ENCODE measurements at places on chromosomes 2 and 18.

GRCh38 chr2:54652540-54652939 lies 70.9 kb upstream of the EML6 start:
- DNase-seq: no peak

DNA sequence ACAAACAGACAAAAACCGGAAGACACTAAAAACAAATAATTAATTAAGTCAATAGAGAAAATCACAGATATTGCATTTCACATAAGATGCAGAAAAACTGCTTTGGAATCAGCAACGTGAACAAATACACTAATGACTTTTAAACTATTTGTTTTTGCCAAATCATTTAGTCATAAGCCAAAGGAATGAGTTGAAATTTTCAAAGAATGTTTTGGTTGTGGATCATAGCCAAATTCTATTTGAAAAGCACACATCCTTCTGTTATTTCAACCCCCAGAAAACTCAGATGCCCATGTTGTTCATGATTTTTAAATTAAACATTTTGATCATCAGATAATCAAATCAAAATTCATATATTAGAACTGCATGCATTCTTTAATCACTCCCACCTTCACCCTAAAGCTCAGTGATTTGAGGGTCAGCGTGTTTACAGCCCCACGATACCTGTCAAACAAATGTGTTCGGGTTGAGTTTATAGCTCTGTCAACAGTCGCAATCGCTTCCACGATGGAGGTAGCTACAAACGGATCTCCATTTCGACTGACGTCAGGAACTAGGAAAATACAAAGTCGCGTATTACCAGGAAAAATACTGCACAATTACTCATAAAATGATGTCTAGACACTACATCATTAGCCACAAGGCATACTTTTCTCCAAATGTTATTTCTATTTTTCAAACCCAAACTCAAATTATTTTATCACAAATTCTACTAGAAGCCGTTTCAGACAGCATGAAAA lies 90.2 kb downstream of the PXDN start:
- DNase-seq: no peak

GRCh38 chr18:37447962-37448888 lies 117.4 kb downstream of the CELF4 start:
- DNase-seq: no peak

- DNase-seq: no peak
These were observed 30.1 kb upstream of the THOC1 start for GRCh38 chr18:297936-298335.

GRCh38 chr18:56649996-56650395 lies 1.2 kb upstream of the WDR7 start:
- no peak for DNase-seq

- peak; percentile 39 for DNase-seq
These were observed 48.4 kb upstream of the PIK3C3 start for GRCh38 chr18:41906528-41907146.

DNA sequence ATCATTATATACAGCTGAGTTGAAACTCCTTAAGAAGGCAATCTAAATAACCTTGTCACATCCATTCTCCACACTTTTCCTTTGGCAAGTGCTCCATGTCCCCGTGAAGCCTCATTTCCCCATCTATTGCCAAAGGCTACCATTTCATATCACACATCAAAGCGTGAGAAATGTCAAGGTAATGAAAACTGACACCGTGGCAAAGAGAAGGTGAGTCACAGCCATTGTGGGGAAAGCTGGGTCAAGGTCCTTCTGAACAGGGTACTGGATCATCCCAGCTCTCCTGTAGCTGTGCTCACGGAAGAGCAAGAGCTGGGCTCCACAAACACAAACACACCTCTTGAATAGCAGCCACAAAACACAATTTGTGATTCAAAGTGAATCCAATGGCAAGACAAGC lies 58.2 kb upstream of the REG3G start:
- no peak for DNase-seq

- DNase-seq: no peak
These were observed 190.8 kb downstream of the RTP5 start for GRCh38 chr2:242060212-242060835.

- DNase-seq: no peak
These were observed 461.0 kb downstream of the DLGAP1 start for GRCh38 chr18:3993941-3994687.

GRCh38 chr2:149666809-149667320 lies 79.3 kb upstream of the MMADHC start:
- DNase-seq: no peak

GRCh38 chr2:23414106-23414505 lies 29.1 kb downstream of the KLHL29 start:
- DNase-seq: no peak

- no peak for DNase-seq
These were observed 50.3 kb downstream of the PTGR3 start for GRCh38 chr18:75158465-75159237.

DNA sequence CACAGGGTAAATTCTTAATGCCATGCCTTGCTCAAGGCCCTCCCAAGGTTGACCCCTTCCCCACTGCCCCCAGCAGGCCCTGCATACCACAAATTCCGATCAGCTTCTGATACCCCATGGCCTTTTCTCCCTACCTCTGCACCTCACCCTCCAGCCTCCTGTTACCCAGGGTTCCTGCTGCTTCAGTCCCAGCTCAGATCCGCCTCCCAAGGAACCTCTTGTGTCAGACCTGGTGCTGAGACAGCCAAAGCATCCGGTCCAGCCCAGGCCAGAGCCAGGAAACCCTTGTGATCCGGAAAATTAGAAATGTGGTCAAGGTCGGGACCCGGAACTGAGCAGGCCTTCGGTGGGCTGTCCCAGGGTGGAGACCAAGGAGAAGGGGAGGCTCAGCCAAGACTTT lies 231.3 kb downstream of the BCL2 start:
- DNase-seq: no peak

- peak; percentile 26 for DNase-seq
These were observed 681 bp upstream of the ROCK2 start for GRCh38 chr2:11344956-11345677.

- no peak for DNase-seq
These were observed 34.4 kb downstream of the MAP2 start for GRCh38 chr2:209458008-209458979.

DNA sequence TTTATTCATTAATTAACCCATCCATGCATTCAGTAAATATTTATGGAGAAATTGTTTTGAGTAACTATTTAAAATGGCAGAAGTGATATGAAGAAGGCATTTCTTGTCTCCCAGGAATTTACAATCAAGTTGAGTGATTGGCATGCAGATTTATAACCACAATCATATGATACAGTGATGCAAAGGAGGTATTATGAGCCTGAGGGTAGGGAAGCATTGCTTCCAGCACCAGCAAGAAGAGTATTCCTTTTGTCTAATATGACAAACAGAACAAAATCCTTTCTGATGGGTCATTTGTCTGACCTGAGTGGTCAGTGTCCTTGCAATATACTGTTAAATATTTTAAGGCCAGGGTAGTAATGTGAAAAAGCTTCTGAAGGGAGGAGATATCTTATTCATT lies 244.2 kb upstream of the RGPD4 start:
- DNase-seq: no peak

GRCh38 chr2:160252900-160253299 lies 52.8 kb upstream of the ITGB6 start:
- DNase-seq: no peak

GRCh38 chr2:12587729-12588522 lies 128.8 kb upstream of the TRIB2 start:
- no peak for DNase-seq

DNA sequence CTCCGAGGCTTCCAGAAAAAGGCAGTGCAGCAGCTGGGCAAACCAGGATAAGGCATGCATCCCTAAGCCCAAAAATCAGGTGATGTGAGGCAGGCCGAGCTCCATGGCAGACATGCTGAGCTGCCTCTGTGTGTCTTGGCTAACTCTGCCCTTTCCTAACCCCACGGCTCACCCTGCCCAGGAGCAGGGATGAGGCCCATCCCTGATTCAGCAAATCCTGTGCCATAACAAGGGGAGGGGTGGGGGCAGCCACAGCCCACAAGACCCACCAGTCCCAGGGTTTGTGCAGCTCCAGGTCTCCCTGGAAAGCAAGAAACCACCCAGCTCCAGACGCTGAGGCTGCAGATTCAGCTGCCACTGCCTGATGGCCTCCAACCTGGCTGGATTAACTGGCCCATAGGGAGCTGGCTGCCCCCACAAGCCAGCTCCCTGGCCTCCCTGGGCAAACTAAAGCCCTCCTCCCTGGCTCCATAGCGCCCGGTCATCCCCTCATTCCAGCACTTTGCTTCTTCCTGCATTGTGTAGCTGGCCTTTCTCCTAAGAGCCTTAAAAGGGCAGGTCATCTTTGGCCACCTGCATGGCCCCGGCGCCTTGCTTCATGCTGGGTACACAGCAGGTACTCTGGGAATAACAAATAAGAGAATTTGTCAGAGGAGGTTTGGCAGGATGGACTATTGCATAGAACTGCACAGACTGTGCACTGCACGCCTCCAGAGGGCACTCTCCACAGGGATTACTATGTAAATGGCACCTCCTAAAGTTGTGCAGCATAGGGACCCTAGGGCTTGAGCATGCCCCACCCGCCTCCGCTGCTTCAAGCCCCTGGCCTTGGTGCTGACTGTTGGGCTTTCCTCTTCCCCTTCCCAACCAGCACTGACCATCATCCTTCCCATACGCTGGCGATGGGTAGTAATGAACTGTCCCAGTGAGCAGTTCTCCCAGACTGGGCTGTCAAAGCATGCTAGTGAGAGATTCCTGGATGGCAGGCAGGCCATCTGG lies 10.7 kb downstream of the STEAP3 start:
- DNase-seq: no peak

DNA sequence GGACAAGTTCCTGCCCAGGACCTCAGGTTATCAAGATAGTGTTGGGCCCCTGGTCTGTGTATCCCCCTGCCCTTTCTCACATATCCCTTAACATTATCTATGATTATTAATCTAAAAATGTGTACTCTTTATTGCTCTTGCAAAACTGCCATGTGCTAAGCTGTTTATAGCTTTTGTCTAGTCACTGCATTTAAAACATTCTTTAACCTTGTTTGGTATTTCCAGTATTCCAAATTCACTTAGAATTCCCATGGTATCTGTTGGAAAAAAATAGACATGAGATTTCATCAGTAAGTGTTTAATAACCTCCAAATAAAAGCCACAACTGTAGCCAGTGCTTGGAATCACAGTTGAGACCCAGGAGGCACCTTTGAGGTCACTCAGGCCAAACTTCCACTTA lies 16.2 kb upstream of the GLS start:
- DNase-seq: no peak

DNA sequence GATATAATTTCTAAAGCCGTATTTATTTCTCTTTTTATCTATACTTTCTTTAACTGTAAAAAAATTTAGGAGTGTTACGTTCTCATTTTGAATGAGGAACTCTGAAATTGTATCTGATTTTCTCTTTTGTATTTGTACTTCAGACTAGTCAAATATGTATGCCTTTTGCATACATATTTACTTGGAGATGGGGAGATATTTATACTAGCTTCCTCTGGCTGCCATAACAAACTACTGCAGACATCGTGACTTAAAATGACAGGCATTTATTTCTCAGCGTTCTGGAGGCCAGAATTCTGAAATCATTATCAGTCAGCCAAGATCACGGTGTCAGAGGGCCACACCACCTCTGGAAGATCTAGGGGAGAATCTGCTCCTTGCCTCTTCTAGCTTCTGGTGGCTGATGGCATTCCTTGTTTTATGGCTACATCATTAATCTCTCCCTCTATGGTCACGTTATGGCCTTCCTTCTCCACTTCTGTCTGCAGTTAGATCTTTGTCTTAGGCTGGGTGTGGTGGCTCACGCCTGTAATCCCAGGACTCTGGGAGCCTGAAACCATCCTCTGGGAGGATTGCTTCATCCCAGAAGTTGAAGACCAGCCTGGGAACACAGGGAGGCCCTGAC lies 8.2 kb downstream of the LCLAT1 start:
- no peak for DNase-seq

GRCh38 chr2:225378984-225379383 lies 20.5 kb upstream of the NYAP2 start:
- DNase-seq: no peak

DNA sequence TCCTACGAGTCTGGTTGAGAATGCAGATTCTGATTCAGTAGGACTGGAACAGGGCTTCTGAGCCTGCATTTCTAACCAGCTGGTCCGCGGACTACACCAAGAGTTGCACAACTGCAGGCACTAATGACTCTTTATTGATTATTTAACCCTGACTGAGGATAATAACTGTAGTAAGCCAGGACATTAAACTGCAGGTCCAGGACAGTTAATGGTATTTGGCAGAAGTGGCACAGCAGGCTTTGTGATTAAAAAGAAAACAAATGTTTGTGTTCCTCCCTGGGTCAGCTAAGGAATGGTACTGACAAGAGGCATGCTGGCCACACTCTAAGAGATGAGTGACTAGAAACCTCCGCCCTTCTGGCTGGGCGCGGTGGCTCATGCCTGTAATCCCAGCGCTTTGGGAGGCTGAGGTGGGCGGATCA lies 59.4 kb downstream of the ALPK2 start:
- no peak for DNase-seq

DNA sequence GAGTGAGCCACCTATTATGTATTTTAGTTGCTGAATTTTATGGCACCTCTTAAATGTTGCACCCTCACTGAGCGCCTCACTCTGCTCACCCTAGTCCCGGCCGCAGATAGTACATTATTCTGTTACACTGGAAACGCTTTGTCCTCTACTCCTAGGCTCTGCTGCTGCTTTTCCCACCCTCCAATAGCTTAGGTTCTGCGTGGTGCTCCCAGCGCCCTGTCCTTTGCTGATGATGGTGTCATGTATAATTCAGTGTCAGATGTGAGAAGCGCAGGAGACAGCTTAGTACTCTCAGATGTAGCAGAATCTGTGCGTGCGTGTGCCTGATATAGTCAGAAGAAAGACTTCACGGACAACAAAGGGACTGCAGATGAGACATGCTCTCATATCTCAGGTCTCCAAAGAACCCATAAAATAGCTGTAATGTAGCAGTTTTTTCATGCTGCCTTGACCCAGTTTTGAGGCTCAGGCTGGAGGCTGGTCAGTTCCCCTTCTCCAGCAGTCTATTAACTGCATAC lies 1.4 kb upstream of the REEP1 start:
- no peak for DNase-seq

DNA sequence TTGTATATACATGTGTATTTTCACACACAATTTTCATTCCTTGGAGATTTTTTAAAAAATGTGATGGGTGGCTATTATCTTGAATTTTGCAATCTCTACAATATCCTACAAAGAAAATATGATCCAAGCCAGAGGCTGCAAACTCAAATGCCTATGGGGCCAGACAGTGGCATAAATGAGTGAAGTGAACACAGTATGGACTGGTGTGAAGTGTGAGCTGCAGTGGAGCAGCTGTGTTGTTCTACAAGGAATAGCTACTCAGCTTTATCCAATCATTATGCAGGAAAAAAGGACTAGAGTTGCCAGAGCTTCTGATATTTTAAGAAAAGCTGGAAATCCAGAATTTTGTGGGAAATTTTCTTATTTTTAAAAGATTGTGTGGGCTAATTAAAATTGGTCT lies 62.1 kb downstream of the ARHGEF33 start:
- no peak for DNase-seq

GRCh38 chr2:204065566-204065965 lies 129.0 kb downstream of the ICOS start:
- DNase-seq: no peak

GRCh38 chr2:102437122-102437521 lies 14.2 kb downstream of the IL18RAP start:
- no peak for DNase-seq

- DNase-seq: no peak
These were observed 53.2 kb downstream of the BMPR2 start for GRCh38 chr2:202429164-202429980.
